Calu3 (cell line): ENCODE measurements at places on chromosomes 2 and 18. TPM values are rescaled to one million over a fixed set of nuclear protein-coding genes. Genes with fewer than 3 reads are reported as not detected.
A peak's percentile ranks its signal among the peaks of the same experiment; 100 is the strongest.

DNA sequence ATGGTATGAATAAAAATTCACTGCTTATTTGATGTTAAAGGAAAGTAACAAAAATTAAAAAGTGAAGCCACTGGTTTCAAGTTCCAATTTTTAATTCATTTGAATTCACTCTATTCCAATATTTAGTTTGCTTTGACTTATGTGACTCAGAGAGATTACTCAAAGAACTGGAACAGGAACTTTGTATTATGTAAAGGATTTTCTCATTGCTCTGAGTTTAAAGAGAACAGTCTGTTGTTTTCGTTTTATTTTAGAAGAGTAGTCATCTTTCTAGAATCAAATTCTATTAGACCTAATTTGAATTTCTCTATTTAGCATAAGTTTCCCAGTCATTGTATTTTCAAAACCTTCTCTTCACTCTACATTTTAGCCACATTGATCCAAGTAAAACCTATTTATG lies 300.1 kb upstream of the SLC8A1 start:
- H3K36me3 ChIP-seq = no peaks in the 10 kb centered on the region
- no peak overlapping the region for H3K4me3 ChIP-seq

Gene PROKR1
- total RNA-seq = not detected in 2 replicates

Gene SCN9A
- total RNA-seq = 6.1 and 8.5 TPM in 2 replicates

Gene CD8B2
- total RNA-seq = not detected in 2 replicates

Gene TMEM169
- 8.0 and 9.0 TPM in 2 replicates for total RNA-seq

- H3K27ac ChIP-seq = no peak overlapping the region
- no peak for DNase-seq
- H3K4me1 ChIP-seq = no peaks in the 10 kb centered on the region
- H3K27me3 ChIP-seq = no peaks in the 10 kb centered on the region
- no peak overlapping the region for H3K4me3 ChIP-seq
These were observed 298.2 kb downstream of the CNTNAP5 start for GRCh38 chr2:124323321-124323720.

Gene TLX2
- total RNA-seq = not detected in 2 replicates

Gene TCF7L1
- 2.9 and 3.0 TPM in 2 replicates for total RNA-seq

Gene MRPS5
- total RNA-seq = 67.9 and 71.5 TPM in 2 replicates

DNA sequence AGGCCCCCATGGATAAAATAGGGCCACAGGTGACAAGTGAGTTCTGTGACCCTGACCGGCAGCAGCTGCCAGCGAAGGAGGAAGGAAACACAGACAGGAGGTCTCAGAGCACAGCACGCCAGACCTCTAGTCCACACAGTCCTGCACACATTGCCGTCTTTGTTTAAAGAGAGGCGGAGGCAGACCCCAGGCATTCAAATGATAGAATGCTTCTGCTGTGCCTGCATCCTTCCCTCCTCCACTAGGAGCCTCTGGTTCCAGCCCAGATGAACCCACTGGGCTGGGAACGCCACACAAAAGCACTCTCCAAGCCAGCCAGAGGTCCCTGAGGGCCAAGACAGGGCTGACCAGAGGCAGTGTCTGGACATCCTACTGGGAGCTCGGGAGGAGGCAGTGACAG lies 118.7 kb downstream of the KLHL29 start:
- no peak overlapping the region for H3K4me3 ChIP-seq
- no peaks in the 10 kb centered on the region for H3K36me3 ChIP-seq

Gene FNDC4
- total RNA-seq = 5.3 and 7.2 TPM in 2 replicates

- DNase-seq = no peak
- H3K27me3 ChIP-seq = no peaks in the 10 kb centered on the region
- peak overlapping the region; percentile 43 for H3K27ac ChIP-seq
- H3K4me3 ChIP-seq = peak overlapping the region; percentile 2
- H3K4me1 ChIP-seq = peaks cover 27% of the 10 kb centered on the region
- no peaks in the 10 kb centered on the region for H3K36me3 ChIP-seq
These were observed 488.9 kb downstream of the DLGAP1 start for GRCh38 chr18:3966246-3966641.

GRCh38 chr18:49597157-49597931 lies 35.5 kb downstream of the LIPG start:
- H3K4me1 ChIP-seq = no peaks in the 10 kb centered on the region
- no peaks in the 10 kb centered on the region for H3K27me3 ChIP-seq
- H3K4me3 ChIP-seq = no peak overlapping the region
- no peak for DNase-seq

DNA sequence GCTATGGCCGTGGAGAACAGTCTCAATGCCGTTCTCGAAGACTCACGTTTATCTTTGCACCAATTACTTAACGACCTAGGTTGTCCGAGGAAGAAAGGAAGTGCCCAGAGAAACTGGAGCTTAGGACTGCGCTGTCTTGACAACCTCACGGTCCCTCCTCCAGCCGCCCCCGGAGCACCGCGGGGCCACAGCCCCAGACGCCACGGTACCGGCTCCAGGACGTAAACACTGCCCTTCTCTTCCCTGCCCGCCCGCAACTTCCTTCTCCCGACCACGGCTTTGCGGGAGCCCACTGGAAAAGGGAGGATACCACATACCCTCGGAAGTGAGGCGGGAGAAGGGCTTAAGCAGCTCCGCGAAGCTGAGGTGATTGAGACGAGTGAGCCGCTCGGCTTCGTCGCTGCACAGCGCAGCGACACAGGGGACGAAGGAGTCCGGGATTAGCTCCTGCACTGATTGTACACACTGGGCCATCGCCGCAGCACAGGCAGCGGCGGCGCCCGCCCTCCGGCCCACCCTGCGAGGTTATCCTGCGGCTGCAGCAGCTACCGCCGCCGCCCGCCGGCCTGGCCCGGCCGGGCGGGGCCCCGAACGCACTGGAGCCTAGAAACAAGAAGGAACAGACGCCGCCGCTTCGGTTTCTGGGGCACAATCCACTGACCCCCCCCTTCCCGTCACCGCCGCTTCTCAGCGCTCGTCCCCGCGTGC lies 483 bp downstream of the TRAPPC8 start:
- peak overlapping the region; percentile 99 for H3K4me3 ChIP-seq
- peak overlapping the region; percentile 99 for H3K27ac ChIP-seq
- peak; percentile 39 for DNase-seq
- H3K27me3 ChIP-seq = no peaks in the 10 kb centered on the region

DNA sequence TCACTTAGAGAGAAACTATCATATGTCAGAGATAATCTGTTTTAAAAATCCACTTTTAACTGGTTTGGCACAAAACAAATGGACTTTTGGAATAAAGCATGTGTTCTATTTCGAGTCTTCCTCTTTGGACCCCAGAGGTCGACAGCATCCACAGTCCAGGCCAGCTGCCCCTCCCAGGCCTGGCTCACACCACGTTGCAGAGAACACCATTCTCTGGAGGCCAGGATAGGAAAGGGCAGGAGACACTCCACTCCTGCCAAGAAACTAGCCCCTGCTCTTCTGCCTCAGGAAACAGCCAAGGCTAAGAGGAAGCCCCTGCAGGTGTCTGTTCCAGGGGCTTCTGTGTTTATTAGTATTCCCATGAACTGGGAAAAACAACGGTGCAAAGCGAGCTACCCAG lies 456.6 kb upstream of the ID2 start:
- H3K27me3 ChIP-seq = no peaks in the 10 kb centered on the region
- H3K4me3 ChIP-seq = no peak overlapping the region
- no peak for DNase-seq
- H3K4me1 ChIP-seq = peaks cover 11% of the 10 kb centered on the region
- H3K36me3 ChIP-seq = no peaks in the 10 kb centered on the region

Gene MOGAT1
- total RNA-seq = 35.9 and 51.2 TPM in 2 replicates
